ENCODE measurements at places on chromosomes 12 and 14. TPM values are rescaled to one million over a fixed set of nuclear protein-coding genes. Genes with fewer than 3 reads are reported as not detected.

DNA sequence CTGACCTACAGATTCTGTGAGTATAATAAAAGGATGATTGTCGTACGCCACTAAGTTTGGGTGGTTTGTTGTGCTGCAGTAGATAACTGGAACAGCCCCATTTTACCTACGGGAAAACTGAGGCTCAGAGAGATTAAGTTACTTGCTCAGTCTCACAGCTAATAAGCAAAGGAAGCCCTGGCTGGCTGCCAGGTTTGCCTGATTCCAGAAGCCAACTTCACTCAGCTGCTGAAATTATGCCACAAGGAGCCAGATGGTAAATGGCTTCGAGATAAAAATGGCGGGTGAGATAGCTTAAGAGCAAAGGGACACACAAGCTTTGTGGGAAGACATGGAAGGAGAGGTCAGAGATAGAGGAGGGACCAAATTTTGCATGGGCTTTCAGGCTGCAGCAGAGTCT lies 191.5 kb upstream of the NOS1 start:
- peak; percentile 20 for DNase-seq

DNA sequence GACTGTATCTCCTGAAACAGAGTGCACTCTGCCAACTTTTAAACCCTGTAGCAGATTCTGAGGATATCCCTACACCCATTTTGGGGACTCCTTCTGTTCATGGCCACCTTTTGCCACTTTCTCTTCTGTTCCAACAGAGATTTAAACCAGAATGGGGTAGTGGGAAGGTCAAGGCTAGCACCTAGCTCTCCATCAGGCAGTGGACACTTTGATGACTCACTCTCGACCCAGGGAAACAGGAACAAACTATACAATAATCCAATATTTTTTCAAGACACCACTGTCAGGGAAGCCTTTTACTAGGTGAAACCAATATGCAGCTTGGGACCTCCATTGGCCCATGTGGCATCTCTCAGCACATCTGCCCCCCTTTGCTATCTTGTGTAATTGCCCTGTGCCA lies 103.6 kb downstream of the DAAM1 start:
- no peak for DNase-seq

DNA sequence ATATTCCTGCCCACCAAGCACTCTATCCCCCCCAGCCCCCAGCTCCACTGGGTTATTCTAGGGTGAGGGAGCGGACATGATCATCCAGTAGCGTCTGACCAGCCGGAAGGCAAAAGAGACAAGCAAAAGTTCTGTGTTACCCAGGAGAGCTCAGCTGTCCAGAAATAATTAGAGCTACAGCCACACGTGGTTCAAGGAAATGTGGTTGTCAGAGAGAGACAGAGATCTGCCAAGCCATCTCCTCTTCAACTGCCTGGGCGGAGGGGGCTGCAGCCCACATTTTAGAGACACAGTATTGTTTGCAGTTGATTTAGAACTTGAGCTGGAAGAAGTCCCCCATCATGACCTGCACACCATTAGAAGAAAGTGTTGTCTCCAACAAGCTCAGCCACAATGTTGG lies 30.4 kb downstream of the DAO start:
- DNase-seq = no peak

RERG gene
- not detected for total RNA-seq

KCNA5 gene
- total RNA-seq = not detected

GRCh38 chr12:117347588-117347987 lies 13.8 kb downstream of the NOS1 start:
- peak; percentile 4 for DNase-seq

- DNase-seq = no peak
These were observed 165.5 kb upstream of the NOS1 start for GRCh38 chr12:117526757-117527478.

ALX1 gene
- total RNA-seq = 18.6 TPM

PLEK2 gene
- 13.7 TPM for total RNA-seq

GRCh38 chr12:59093073-59093772 lies 172.9 kb upstream of the LRIG3 start:
- no peak for DNase-seq

DNA sequence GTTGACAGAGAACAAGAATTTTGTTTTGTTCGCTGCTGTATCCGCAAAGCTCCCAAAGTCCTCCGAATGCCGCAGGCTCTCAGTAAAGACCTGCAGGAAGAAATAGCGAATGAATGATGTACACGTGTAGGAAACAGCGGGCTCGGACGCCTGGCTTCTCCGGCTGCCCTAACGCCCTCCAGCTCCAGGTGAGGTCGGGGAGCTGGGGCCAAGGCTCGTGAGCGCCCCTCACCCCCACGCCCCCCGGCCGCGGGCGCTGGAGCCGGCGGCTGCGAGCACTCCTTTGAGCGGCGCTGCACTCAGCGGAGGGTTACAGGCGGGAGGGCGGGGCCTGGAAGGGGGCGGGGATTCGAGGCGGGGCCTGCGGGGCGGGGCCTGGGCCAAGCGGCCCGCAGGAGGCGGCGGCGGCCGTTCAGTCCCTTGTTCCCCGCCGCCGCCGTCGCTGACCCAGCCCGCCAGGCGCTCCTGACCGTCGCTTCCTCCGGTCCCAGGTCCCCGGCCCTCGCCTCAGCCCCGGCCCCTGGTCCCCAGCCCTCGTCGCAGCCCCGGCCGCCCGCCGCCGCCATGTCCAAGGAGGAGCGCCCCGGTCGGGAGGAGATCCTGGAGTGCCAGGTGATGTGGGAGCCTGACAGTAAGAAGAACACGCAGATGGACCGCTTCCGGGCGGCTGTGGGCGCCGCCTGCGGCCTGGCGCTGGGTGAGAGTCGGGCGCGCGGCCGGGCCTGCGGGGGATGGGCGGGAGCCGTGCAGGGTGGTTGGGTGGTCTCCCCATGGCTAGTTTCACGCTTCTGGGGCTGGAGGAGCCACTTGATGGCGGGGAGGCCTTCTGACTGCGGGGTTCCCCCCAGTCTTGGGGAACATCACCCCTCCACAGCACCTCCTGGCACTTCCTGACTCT lies at the start of gene AACS:
AACS (plus strand) TSS at position 415 of the 898 bp plus-strand sequence; CDS start at position 565, 150 bp downstream.
- peak; percentile 66 for DNase-seq

CEBPE gene
- total RNA-seq = not detected

DNA sequence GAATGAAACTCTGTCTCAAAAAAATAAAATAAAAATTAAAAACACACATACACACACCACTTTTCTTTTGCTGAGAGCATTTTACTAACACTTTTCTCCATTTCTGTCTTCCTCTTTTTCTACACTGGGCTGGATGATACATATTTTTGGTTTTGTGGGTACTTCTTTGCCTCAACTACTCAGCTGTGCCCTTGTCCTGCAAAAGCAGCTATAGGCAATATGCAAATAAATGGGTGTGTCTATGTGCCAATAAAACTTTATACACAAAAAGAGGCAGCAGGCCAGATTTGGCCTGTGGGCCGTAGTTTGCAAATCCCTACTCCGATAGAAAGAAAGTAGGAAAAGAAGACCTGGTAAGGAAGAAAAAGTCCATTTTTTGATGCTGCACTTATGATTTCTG lies 6.5 kb downstream of the CLMN start:
- no peak for DNase-seq

KITLG gene
- 4.7 TPM for total RNA-seq

DNA sequence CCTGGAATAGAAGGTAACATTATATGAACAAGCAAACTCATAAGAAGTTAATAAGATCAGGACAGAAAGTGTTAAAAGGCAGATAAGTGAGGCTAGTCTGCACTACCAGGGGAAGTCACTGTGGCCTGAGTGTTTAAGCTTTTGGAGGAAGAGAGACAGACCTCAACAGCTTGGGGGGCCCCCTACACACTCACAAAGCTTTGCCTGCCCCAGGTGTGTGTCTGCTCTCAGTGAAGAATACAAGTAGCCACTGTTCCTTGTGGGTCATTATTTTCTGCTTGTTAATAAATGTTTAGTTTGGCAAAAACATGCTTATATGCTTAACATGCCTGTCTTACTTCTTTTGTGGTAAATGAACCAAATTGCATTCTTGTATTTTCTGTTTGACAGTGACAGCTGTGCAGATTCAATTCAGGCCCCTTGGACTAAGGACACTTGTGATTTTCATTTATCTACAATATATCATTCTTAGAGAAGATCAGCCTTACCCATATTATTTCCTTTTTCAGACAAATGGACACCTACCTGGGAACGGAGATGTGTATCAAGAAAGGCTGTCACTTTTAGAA lies 50.7 kb upstream of the C12orf71 start:
- DNase-seq = no peak

PLEKHA5 gene
- total RNA-seq = 30.5 TPM

ZC3H10 gene
- total RNA-seq = 3.1 TPM

- DNase-seq = peak; percentile 72
These were observed 100.5 kb downstream of the ZNF664 start for GRCh38 chr12:124073356-124074035.

CLEC6A gene
- total RNA-seq = not detected

DGKA gene
- 16.9 TPM for total RNA-seq

GRCh38 chr14:100780646-100781355 lies 45.1 kb upstream of the MEG3 start:
- DNase-seq = no peak
